ENCODE measurements at places on chromosomes 2 and 18. TPM values are rescaled to one million over a fixed set of nuclear protein-coding genes. Genes with fewer than 3 reads are reported as not detected.

The GALNT14 gene
- polyA plus RNA-seq: 3.4 TPM

The FOXI3 gene
- not detected for polyA plus RNA-seq

The IL36A gene
- not detected for polyA plus RNA-seq

The RAB27B gene
- 0.54 TPM for polyA plus RNA-seq

The FAM237A gene
- not detected for polyA plus RNA-seq

The SERPINB13 gene
- polyA plus RNA-seq: 0.16 TPM

The NFATC1 gene
- 30.0 TPM for polyA plus RNA-seq

The ARHGEF4 gene
- 0.52 TPM for polyA plus RNA-seq

GRCh38 chr2:238299803-238300202 is 11.4 kb upstream of the PER2 start:
- DNase-seq: peak; percentile 41

GRCh38 chr2:18362696-18363095 is 197.8 kb downstream of the RDH14 start:
- DNase-seq: no peak

DNA sequence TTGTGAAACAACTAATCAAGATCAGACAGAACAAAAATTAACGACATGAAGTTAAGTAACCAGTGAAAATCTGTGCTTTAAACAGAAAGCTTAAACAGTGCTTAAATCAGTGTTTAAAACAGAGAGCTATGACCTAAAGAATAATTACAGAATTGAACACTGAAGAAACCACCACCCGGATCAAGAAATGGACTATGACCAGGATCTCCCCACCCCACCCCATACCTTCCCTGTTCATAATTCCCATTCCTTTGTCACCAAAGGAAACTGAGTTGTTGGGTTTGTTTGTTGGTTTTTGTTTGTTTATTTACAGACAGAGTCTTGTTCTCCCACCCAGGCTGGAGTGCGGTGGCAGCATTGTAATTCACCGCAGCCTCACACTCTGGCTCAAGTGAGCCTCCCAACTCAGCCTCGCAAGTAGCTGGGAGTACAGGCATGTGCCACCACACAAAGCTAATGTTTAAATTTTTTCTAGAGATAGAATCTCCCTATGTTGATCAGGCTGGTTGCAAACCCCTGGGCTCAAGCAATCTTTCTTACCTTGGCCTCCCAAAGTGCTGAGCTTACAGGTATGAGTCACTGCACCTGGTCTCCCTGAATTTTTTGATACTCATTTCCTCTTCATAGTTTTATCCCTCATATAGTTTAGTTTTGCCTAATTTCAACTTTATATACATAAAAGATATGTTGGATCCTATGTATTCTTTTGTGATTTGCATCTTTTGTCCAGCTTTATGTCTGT is 8.2 kb upstream of the ALPG start:
- no peak for DNase-seq

GRCh38 chr2:240165034-240165433 is 24.6 kb upstream of the OTOS start:
- DNase-seq: peak; percentile 50

DNA sequence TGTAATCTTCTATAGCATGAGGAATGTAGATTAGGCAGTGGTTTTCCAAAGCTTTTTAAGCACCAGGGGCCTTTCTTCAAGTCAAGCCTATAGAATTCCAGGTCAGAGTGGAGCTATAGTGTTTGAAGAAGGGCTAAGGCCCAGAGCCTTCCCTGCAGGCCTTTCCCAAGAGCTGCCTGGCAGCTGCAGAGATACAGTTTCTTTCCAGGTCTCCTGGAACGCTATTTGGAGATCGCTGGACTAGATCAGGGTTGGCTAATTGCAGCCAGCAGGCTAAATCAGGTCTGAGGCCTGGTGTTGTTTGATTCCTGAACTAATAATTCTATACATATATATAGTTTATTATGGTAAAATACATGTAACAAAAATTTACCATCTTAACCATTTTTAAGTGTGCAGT is 319.0 kb upstream of the SPRED2 start:
- no peak for DNase-seq

- peak; percentile 36 for DNase-seq
Observed at GRCh38 chr2:28702415-28702861, 49.2 kb upstream of the PPP1CB start.

GRCh38 chr2:240393831-240394410 is 41.5 kb upstream of the GPC1 start:
- peak; percentile 58 for DNase-seq

DNA sequence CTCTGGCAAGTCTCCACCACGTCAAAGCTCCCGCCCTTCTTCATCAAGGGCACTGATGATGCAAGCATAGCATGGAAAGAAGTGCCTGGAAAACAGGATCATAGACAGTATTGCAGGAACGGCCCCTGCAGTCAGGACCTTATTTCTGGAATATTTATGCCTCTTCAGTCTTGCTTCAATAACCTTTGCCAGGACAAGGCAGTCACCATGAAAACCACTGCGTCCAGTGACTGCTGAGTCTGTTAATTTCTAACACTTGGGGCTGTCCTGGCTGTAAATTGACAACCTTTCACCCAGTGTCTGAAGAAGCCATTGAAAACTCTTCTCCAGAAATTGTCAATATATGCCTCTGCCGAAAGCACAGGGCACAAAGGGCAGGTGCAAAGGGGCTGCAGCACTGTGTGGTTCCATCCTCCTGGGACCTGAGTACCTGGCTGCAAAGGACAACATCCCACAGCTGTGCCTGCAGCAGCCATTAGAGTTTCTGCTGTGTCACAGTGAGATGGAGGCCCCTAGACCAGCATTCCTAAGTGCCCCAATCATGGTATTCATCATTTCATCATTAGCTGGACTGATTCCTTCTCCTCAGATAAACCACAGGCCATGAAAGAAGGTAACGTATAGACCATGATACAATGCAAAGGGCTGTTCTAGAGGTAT is 819.6 kb downstream of the RNF144A start:
- no peak for DNase-seq

- peak; percentile 94 for DNase-seq
Observed at GRCh38 chr2:231708773-231709635, 679 bp downstream of the PTMA start.

DNA sequence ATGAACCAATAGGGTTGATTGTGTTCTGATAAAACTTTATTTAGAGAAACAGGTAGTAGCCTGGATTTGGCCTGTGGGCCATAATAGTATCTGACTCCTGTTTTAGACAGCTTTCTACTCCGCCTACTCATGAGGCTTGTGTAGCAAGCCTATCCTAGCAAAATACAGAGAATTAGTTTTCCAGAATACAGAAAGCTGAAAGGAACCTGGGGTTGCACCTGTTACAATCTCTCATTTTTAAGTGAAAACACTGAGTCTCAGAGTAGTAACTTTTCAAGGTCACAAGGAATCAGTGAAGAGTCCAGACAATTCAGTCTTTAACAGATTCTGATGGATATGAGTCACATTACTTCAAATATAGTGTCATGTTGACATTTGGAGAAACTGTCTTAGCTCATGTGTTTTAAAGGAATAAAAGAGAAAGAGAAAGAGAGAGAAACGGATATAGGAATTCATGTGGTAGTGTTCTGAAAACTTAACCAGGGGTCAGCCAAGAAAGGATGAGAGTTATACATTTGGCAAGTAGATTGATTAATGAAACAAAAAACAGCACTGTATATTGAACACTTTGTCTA is 17.0 kb downstream of the ARHGAP28 start:
- no peak for DNase-seq

DNA sequence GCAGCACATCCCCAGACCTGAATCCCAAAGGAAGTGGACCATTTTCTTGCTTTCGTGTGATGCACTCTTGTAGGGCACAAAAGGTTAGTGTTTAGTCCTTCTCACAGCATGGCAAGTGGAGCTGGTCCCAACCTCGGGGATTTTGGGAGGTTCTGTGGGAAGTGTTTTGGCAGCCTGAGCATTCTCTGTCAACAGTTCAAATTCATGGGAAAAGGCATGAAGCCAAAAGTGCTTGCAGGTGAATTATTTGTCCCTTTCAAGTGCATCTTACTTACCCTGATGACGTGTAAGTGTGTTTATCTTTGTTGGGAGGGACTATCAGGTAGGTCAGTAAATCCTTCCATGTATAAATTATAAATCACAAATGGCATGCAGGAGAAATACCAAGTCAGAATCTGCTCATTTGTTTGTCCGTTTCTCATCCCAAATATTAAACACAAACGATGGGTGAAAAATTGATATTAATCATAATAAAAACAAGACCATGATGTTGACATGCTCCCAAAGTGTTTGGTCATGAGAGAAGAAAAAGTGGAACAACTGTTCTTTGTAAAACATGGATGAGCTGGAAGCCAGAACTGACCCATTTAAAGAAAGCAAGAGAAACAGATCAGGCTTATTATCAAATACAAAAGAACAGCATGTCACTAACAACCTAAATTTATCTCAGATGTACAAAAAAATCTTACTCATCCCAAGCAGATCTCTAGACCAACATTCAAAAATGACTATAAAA is 57.6 kb downstream of the EPHA4 start:
- no peak for DNase-seq

DNA sequence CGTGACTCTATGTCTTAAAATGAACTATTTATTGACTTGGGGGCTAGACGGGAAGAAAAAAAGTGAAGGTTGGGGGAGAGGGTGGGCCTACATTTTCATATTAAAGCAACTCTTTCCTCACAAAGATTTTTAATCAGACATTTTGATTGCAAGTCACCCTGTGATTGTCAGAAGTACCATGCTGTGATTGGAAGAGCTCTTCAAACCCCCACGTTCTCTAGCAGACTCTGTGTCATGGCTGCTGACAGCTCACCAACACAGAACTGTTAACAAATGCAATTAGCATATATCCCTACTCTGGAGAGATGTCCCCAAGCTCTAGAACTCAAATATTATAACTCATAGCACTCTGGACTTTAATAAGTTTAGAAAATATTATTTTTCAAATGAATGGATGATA is 428.4 kb upstream of the DCC start:
- DNase-seq: no peak

GRCh38 chr2:60152226-60152833 is 401.1 kb downstream of the BCL11A start:
- DNase-seq: no peak

DNA sequence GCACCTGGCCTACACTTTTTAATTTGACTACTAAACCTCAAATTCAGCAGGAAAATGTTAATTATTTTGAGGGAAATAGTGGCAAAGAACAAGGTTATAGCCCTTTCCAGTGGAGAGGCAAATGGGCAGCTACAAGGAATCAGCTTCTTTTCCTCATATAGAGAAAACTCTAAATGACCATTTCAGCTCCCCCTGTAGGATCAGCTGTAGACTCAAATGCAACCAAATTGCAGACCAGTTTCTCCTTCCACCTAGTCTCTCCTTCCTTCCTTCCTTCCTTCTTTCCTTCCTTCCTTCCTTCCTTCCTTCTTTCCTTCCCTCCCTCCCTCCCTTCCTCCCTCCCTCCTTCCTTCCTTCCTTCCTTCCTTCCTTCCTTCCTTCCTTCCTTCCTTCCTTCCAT is 158.2 kb downstream of the ZEB2 start:
- DNase-seq: no peak

DNA sequence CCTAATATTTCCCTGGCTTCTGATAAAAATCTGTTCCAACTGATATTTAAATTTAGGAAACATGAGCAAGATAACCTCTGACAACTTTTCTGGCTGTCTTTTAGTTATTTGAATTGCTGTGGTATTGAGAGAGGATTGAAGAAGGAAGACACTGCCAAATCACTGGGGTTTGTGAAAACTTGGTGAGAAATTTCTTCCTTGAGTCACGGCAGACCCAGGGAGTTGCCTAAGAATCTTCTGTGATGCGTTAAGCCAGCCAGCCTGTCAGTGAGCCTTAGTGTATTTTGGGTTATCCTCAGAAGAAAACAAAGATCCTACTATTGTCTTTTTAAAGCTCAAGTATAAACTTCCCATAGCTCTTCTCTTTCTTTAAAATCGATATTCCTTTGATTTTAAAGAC is 17.5 kb upstream of the DOK6 start:
- DNase-seq: no peak

- no peak for DNase-seq
Observed at GRCh38 chr2:50575232-50575631, 456.7 kb downstream of the NRXN1 start.

DNA sequence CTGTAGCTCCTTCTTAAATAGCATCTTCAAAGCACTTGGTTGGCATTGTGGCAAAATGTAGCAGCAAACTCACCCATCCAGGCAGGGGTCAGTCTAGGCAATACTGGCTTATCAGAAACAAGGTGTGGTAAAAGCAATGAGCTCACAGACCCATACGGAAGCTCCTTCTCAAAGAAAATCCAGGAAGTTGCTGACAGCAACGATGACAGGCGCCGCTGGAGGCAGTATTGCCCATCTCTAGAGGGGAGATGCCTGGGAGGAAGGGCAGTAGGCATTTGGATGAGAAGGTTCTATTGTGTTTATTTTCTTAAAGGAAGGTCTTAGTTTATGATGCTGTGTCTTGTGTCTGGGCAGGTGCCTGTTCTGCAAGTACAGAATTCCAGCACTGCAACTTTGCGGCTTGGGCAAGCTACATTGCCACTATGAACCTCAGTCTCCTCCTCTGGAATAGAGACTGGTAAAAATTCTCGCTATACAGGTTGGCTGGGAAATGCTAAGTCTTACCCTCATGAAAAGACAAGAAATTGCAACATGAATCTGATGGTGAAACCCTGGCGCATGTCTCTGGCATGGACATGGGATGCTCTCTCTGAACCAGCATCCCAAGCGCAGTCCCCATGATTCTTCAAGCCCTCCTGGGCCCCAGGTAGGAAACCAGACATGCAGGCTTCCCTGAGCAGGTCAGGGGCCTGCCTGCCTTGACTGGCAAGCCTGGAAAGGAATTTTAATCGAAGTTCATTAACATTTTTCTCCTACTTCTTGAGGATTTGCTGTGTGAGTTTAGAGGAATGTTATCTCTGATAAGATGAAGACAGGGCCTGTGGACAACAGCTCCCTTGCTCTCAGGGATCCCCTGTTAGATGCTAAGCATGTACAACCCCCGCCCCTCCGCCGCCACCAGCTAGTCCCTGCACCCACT is 156.0 kb downstream of the TFCP2L1 start:
- no peak for DNase-seq

- DNase-seq: no peak
Observed at GRCh38 chr18:67241299-67241698, 275.2 kb downstream of the DSEL start.

DNA sequence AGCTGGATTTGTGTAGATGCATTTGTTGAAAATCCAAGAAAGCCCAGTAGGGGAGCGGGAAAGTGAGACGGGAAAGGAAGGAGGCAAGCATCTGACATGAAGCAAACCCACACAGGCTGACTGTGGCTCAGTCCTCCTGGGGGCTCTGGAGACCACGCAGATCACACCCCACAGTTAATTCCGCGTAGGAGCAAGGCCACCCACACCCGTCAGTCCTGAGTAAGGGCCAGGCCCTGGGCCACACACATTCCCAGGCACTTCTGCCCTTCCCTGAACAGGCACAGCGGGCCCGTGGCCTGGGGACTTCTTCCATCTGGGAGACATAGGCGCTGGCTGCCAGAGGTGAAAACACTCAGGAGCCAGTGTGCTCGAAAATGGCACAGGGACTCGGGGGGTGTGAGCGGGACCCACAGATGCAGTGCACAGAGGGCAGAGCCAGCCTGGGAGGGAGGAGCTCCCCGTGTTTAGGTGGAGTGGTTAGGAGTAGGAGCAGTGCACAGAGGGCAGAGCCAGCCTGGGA is 19.4 kb upstream of the PRLH start:
- DNase-seq: peak; percentile 62

GRCh38 chr2:160932960-160933359 is 227.3 kb upstream of the TANK start:
- no peak for DNase-seq

- no peak for DNase-seq
Observed at GRCh38 chr2:119265693-119266066, 42.0 kb downstream of the STEAP3 start.

Data from spleen (tissue), 13 donors.